ENCODE measurements at places on chromosomes 3 and 15. TPM values are rescaled to one million over a fixed set of nuclear protein-coding genes. Genes with fewer than 3 reads are reported as not detected.

GRCh38 chr3:143035466-143036211, 34.3 kb downstream of the U2SURP start:
- DNase-seq, result no peak

DNA sequence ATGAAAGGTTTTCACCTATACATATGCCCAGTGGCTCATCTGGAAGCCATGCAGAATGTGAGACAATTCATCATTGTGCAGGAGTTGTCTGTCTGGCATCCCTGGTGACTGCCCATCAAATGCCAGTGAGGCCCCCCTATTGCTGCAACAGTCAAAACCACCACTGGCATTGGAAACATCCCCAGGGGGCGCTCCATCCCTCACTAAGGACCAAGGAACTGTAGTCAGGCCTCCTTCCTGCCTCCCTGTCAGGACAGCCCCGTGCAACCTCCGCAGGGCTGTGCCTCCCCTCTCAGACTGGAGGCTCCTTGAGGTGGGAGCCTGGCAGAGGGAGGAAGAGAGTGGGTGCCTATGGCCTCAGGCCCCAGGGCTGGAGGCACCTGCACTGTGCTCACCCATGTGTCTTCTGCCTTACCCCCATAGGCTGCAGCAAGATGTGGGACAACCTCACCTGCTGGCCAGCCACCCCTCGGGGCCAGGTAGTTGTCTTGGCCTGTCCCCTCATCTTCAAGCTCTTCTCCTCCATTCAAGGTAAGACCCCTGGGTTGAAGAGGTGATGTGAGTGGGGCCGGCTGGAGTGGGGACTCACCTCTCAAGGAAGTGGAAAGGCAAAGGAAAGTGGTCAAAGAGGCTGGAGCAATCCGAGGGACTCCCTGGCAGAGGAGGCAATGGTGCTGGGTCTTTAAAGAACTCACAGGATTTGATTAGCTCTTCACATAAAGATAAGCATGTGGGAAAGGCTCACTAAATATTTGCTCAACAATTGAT, 16.5 kb downstream of the VIPR1 start:
- DNase-seq, result peak; percentile 43

DNA sequence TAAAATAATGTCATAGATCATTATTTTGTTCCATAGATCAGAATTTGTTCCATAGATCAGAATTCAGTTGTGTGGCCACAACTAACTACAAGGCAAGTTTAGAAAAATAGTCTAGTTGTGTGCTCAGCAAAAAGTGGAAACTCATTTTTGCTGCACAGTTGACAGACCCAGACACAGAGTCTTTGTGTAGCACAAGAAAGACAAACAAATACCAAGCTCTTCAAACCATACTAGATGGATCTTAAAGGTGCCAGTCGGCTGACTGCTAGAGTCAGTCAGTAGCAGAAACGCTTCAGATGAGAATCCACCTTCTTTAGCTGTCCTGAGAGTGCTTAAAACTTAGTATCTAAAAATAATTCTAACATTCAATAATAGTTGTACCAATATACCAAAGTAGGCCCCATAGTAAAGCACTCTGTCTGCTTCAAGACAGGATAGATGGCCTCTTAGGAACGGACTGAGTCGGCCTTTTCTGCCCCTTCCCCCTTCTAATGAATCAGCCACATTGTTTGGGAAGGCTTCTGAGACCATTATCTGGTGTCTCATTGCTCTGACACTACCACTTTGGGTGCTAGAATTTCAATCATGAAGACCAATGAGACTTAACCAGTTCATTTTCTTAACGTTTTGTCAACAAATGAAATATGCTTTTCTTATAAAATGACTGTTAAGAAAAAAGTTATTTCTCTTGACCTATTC, 27.7 kb upstream of the SLC4A7 start:
- no peak for DNase-seq

DNA sequence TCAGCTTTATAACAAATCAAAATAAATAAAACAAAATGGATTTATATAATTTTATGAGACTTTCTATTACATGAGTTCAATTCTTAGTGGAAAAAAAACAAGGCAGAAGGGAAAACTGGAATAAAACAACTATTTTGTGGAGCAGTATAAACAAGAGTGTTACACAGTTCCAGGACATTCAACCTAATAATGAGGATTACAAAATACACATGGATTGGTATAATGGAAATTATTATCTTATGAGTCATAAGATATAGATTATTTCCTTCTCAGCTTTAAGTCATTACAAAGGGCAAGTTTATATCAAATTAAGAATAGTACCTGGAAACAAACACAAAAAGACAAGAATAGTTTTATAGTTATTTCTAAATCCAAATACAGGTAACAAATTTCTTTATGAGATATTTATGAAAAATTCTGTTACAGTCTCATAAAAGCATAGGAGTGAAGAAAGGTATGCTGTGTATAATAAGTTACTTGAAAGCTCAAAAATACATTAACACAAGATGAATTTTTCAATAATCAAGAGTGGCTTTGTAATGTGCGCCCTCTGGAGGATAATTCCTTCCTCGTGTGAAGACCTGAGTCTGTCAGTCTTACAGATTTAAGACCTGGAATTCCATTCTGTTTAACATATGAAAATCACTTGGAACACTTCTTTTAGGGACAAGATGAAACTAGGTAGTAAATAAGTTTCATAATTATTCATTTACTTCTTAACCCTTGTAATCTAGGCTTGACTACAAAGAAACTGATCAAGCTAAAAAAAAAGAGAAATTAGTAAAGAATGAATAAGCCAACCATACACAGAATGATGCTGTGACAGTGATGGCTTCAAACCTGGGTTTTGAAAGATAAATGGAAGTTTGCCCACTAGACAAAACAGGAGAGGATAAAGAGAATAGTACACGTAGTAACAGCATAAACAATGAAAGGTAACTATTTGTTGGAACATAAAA, 9.5 kb downstream of the COPS2 start:
- DNase-seq, result peak; percentile 13

- peak; percentile 32 for DNase-seq
These were observed 24.1 kb upstream of the OR5K4 start for GRCh38 chr3:98329392-98330124.

GRCh38 chr3:71207632-71208031, 375.9 kb downstream of the FOXP1 start:
- DNase-seq, result no peak

DNA sequence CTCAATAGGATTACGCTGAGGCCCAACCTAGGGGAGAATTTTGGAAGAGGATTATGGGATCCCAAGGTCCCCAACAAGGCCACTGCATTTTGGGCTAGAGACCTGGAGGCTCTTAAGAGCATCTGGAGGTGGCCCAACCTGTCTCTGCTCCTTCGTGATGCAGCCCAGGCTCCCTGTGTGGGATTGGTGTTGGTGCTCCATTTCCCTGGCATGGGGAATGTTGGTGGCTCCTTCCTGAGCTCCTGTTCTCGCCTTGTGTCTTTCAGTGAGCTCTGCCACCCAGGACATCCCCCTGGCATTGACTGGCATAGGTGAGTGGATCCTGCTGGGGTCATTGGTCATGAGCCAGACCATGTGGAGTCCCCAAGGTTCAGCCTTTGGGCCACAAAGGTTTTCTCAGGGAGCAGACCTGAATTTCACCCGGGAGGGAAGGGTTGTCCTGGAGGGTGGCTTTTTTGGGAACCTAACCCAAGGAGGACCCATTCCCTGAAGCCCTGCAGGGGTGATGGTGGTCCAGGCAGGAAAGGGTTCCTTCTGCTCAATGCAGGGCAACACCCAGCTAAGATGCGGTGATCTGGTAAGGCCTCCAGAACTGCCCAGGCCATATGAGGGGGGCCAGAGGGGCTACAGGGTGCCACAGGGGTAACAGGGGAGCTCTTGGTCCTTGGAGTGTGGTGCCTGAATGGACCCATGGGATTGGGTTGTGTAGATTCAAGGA, 202.5 kb downstream of the UBE3A start:
- no peak for DNase-seq

DNA sequence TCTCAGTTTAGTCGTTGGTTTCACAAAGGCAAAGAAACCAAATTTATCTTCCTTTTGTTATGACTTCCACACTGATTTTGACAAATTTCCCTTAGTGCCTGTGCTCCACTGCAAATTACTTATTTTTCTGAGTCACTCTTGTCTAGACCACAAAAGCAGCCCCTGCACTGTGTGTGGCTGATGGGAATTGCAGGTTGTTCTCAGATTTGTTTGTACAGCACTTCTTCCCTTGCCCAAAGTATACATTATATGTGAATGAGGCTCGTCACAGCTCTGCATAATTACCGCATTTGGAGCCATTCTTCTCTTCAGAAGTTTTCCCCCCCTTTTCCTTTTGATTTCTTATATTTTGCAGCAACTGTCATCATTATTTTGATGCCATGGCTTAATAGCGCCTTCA, 354.2 kb upstream of the IL12A start:
- DNase-seq, result no peak

- peak; percentile 74 for DNase-seq
These were observed 12.9 kb downstream of the C15orf62 start for GRCh38 chr15:40782609-40783227.

The SEMA3G gene
- 5.1 TPM for total RNA-seq

The KY gene
- total RNA-seq, result not detected
